ENCODE measurements at places on chromosomes 16 and 17.

DNA sequence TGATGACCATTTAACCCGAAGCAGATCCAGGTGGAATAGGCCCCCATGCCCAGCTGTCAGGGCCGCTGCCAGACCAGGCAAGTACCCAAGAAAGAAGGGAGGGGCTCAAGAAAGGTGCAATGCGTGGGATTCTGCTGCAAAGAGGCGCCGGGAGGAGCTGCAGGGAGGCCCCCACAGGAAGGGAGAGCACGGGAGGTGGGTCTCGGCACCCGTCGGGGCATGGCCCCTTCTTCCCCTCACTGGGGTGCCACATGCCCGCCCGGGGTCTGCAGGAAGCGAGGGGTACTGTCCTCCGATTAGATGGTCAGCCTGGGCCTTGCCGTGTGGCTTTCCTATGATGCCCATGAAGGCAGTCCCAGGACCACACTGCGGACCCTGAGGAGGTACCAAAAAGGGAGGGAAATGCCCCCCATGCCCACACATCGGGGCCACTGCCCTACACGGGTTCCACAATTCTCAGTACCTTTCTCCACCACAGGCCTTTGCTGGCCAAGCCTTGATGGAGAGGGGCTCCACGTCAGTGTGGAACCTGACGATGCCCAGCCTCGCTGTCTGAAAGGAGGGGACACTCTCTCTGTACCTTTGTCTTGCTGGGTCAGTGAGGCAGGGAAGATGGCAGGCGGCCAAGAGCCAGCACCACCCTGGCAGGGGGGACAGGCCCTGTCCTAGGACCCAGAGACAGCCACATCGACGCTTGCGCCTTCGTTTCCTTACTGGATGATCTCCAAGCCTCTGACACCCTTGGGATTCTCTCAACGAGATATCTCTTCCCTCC is 45.5 kb upstream of the DNAH17 start:
- no peak for DNase-seq

DNA sequence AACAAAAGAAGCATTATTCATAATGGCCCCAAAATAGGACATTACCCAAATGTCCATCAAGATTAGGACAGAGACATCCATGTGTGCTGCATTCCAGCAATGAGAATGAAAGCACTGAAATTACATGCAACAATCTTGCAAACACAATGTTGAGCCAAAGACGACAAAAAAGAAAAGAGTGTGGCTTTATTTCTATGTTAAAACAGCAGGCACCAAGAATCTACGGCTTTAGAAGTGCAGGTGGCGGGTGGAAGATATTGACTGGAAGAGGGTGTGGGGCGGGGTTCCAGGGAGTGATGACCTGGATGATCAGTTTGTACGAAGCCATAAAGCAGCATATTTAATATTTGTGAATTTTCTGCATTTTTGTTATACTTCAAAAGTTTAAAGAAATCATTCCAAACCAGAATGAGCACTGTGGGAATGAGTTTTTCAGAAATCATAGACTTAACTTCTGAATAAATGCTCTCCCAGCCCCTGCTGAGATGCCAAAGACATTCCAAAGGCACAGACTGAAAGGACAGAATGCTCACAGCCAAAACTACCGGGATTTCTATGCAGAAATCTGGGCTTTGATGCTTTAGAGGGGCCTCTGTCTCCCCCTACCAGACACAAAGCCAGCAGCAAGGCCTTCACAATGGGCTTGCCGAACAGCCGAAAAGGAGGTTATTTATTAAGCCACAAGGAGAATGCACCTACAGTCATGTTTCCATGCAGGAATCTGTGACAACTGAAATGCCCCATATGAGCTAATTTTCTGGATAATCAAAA is 361.6 kb downstream of the GRIN2A start:
- DNase-seq = peak; percentile 12

- DNase-seq = no peak
Observed at GRCh38 chr16:23907903-23908302, 72.1 kb downstream of the PRKCB start.

DNA sequence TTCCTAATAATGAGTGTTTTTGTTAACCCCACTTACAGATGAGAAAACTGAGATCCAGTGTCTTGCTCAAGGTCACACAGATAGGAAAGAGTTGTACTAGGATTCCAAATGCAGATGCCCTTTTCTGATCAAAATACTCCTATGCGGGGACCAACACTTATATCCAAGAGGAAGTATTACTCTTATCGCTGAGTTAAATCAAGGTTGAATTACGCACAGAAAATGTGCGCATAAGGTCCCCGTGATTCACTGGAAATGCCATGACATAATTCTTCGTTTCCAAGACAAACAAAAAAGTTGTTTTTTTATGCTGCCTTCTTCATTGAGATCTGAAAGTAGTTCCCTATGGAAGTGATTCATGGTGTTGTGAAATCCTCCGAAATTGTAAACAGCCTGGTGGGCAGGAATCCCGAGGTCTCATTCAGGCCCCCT is 463.8 kb upstream of the HSBP1 start:
- DNase-seq = no peak

GRCh38 chr17:66983414-66984021 is 19.0 kb downstream of the CACNG4 start:
- no peak for DNase-seq

DNA sequence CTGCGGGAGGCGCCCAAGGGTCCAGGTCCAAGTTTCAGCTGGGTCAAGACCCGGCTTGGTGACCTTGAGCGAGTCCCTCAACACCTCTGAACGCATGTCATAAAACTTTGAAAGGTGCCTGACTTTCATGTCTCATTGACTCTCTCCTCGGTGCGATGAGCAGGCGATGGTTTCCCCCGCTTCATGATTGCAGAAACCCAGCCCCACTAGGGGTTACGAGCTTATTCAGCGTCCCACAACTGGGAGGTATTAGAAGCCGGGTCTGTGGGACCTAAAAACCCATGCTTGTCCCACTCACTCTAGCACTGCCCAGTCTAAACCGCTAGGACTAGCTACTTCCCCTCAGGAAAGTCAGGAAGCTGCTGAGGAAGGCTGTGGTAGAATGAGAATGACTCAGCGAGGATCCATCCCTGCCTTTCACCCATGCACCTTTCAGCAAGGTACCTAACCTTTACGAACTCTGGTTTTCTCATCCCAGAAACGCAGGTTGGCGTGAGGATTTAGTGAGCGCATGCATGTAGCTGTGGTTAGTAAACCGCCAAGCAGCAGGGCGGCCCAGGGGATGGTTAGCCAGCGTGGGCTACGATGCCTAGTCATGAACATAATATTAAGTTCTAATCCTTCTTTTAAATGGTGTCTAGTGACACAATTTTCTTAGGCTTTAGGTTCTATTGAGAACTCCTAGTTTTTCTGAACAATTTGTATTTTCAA is 26.2 kb upstream of the RFFL start:
- no peak for DNase-seq

GRCh38 chr16:11621920-11622651 is 35.4 kb upstream of the LITAF start:
- DNase-seq = peak; percentile 65
